ENCODE measurements at places on chromosomes 7 and 10.

DNA sequence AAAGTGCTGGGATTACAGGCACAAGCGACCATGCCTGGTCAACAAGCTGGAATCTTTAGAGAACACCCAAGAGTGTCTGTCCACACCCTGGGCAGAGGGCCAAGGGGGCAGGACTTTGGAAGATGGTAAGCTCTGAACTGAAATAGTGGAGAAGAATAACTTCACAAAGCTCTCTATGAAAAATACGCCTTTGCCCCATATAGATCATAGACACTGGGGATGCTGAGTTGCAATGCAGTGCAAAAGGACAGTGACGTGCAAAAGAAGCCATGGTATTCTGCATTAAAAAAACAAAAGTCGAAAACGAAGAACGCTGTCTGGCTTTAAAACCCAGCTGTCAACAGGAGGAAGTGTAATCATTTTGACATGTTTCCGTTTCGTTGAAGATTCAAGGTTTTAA, 353.6 kb downstream of the CALN1 start:
- DNase-seq: no peak

DNA sequence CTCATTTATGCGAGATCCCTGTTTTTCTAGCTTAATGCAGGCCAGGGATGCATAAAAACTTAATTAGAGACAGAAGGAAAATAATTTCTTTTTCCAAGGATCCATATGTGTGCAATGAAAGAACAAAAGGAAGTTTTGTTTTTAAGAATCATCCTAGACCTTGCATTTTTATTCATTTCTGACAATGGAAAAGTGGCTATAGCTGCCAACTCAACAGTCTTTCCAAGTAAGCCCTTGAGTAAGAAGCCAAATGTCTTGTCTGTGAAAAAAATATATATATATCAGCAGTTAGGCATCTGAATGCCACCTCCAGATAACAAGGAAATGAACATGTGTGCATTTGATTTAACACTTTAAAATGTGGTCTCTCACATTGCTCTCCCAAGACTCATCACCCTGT, 1397.6 kb downstream of the GATA3 start:
- DNase-seq: no peak

DNA sequence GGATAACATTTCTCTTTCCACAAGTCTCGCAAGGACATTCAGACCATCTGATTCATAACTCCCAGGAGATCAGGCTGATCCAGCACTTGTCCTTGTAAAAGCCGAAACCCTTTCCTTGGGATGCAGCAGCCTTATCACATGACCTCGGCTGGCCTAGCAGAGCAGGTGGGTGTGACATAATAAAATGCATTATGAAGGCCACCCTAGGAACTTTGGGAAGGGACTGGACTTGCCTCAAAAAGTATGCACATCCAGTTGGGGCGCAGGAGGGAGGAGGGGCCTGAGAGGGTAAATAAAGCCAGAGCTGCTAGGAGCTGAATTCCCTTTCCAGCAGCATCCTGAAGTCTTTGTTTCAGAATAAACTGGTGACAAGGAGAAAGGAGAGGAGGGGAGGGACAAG, 260.8 kb downstream of the SNX13 start:
- DNase-seq: no peak

DNA sequence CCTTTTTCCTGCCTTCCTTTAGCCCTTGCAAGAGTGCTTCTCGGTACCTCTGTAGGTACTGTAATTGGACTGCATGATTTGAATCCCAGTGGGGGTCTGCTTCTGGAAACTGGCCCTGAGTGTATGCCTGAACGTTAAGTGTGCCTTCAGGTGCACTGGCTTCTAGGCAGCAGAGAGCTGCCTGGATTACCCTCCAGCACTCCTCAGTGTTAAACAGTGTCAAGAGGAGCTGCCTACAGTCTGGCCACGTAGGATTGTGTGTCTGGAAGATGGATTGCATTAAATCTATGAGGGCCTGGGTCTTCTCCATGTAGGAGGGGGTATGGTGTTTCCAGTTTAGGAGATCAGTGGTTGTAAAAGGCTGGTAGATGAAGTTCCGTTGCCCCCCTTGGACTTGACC, 103.7 kb downstream of the TRIM24 start:
- no peak for DNase-seq

GRCh38 chr10:12937527-12937926, 64.0 kb downstream of the CCDC3 start:
- DNase-seq: no peak

GRCh38 chr10:62248465-62248864, 20.2 kb downstream of the RTKN2 start:
- no peak for DNase-seq

DNA sequence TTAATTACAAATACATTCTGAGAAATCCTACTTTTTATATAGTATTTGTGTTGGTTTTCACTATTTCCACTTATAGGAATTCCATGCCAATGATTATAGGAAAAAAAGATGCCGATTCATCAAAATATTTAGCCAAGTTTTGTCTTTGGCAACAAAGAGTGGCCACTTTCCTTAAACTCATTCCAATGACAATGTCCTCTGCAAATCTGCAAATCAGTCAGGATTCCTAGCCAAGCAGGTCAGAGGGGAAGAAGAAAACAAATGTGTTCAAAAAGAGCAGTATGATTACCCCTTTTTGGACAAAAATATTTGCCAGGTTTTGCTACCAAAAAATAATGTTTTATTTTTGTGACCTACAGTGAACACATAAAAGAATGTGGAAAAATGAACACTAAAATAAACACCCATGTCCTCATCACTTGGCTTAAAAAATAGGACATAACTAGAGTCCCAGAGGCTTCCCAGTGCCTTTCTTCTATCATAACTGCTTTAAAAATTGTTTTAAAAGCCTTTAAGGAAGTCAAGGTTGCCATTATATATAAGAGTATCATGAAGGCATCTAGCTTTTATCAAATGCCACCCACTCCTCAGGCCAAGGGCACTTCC, 125.9 kb downstream of the ADAM12 start:
- no peak for DNase-seq

DNA sequence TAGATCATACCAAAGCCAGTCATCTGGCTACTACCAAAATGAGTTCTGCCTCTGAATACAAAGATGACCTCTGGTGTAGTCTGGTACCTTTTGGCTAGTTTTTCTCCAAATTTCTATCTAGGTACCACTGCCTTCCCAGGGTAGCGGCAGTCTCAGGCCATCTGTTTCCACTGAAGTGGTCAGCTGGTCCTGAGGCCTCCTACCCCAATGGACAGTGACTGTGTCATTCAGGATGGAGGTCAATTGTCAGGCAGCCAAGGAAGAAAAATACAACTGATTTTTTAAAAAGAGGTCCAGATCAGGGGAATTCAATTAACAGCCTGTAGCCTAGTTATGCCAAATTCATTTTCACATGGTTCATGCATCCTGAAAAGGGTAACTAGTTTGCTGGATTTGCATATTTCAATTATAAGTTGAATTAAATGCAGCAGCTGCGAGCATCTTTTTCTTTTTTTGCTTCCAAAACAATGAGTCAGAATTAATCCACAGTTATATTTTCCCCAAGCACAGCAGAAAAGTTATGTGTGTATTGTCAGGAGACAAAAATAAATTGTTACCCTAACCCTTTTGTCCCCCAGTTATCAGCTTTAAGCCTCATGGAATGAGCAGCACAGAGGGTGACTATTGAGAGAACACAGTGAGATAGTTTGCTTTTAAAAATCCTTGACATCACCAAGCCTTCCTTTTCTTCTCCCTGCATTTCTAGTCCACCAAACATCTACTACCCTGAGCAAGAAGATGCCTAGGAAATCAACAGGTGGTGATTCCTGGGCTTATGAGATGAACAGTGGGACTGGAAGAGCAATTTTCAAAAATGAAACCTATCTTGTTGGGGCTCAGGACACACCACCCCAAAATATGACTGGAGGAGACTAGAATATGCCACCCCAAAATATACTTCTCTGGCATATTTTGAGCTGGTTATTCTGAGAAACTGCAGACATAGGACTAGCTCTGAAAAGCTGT, 27.7 kb downstream of the BCCIP start:
- no peak for DNase-seq

DNA sequence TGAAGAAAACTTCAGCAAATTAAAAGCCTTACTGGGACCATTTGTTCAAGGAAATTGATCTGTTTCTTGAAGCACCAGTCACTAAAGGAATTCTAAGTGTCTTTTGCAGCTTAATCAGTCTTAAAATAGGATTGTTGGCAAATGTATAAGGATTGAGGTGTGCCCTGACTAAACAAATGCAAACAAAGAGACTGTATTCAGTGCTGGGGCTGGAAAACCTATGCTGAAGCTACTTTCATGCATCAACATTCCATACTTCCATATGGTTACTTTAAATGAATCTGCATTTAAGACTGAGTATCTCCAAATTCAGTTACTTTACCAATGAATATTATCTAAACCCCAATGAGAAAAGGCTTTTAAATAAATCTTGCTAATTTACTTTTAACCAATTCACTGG, 183.3 kb downstream of the ELAPOR2 start:
- no peak for DNase-seq

GRCh38 chr10:31657434-31657872, 271.2 kb downstream of the ARHGAP12 start:
- DNase-seq: no peak

- no peak for DNase-seq
Observed at GRCh38 chr7:2099048-2099957, 133.4 kb downstream of the MAD1L1 start.

- no peak for DNase-seq
Observed at GRCh38 chr10:70354556-70354955, 27.9 kb downstream of the LRRC20 start.

DNA sequence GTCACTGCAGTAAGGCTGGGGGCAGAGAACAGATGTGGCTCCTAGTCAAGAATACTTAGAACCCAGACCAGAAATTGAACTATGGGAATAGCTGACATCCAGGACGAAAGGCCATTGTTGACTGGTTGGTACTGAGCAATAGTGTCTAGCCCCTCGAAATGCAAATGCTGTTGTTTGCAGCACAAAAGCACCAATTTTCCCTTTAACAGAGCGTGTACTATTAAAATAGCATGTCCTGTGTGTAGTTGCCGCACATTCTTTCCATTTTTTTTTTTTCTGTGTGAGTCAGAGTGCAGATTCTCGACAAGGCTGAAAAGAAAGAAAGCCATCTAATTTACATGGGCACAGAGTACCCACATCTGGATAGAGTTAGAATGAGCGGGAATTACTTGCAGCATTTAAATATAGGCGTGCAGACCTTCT, 302.4 kb downstream of the PTEN start:
- no peak for DNase-seq

DNA sequence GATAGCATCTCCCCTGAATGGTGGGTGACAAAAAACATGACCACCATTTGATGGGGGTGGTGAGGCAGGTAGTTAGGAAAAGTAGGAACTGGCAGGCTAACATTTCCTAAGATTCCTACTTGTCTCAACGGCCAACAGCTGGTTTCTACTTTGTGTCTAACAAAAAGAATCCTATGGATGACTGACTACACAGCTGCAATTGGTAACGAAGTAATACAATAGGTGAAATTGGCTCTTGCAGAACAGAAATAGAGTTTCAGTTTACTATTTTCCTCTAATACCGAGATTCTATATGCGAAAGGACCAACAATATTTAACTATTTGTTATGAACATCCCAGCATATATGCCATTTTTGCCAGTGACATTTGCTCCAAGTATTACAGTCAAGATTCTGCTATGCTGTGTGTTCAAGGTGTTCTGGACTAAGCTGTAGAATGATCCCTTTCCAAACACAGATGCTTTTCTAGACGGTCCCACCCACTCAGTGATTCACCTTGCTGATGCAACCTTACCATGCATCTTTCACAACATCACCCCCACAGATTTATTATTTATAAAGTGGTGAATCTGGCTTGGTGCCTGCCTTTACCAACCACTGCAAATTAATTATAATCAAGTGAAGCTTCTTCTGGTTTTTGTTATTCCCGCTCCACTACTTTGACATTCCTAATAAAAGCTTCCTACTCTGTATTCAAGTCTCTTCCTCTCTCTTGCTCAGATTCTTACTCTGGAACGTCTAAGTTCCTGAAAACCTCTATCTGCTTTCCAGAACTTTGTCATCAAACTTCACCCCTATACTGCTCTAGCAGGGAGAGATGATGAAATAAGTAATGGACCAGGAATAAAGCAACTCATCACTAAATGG, 16.8 kb downstream of the BBIP1 start:
- peak; percentile 22 for DNase-seq

DNA sequence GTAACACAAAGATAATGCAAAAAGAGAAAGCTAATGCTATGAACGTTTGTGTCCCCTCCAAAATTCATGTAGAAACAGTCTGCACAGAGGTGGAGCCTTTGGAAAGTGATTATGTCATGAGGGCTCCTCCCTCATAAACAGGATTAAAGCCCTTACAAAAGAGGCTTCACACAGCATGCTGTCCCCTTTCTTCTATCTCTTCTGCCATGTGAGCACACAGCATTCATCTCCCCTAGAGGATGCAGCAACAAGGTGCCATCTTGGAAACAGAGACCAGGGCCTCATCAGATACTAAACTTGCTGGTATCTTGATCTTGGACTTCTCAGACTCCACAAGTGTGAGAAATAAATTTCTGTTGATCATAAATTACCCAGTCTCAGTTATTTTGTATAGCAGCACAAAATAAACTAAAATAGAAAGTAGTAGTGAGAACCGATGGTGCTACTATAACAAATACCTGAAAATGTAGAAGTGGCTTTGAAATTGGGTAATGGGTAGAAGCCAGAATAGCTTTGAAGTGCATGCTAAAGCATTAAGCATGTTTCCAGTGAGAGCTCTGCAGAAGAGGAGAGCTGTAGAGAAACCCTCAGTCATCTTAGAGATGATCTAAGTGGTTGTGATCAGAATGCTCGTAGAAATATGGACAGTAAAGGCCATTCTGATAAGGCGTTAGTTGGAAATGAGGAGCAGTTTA, 108.7 kb downstream of the DNAJC1 start:
- DNase-seq: no peak

- no peak for DNase-seq
Observed at GRCh38 chr10:32646535-32646934, 200.6 kb downstream of the CCDC7 start.

- DNase-seq: no peak
Observed at GRCh38 chr7:102258749-102259107, 27.9 kb upstream of the SH2B2 start.

GRCh38 chr7:55310287-55311025, 54.7 kb upstream of the LANCL2 start:
- DNase-seq: no peak

GRCh38 chr7:76155938-76156337, 45.8 kb upstream of the SRRM3 start:
- no peak for DNase-seq

- peak; percentile 95 for DNase-seq
Observed at GRCh38 chr7:100428199-100428966, at the start of gene ZCWPW1. ZCWPW1 (minus strand) TSS chr7:100428703; CDS start chr7:100420649, 8,054 bp downstream.

DNA sequence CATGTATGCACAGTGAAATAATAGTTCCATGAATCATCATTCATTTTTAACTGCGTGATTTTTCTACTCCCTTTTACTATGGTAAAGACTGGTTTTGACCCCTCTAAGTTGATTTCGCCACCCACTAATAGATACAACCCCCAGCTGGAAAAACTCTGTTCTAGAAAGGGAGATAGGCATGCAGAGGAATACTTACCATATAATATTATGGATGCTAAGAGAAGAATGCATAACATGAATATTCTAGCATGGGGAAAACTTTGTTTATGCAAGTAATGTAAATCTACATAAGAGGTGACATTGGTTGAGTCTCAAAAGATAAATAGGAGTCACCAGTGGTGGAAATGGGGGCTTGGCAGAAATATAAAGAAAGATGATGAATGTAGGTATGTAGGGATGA, 97.3 kb upstream of the MBL2 start:
- no peak for DNase-seq

- no peak for DNase-seq
Observed at GRCh38 chr10:123377883-123378282, 223.7 kb downstream of the BUB3 start.

- no peak for DNase-seq
Observed at GRCh38 chr10:91820144-91820543, 21.9 kb downstream of the TNKS2 start.

Data from T-helper 2 cell treated with Interferon-gamma antibody and Interleukin-4, amounts not matched to agents 5 μg/mL and 100 μg/mL, for 36 hours (primary cell).